Cerebellar nuclear complex (tissue), 1 donor: ENCODE measurements at places on chromosomes 11 and 22.

DNA sequence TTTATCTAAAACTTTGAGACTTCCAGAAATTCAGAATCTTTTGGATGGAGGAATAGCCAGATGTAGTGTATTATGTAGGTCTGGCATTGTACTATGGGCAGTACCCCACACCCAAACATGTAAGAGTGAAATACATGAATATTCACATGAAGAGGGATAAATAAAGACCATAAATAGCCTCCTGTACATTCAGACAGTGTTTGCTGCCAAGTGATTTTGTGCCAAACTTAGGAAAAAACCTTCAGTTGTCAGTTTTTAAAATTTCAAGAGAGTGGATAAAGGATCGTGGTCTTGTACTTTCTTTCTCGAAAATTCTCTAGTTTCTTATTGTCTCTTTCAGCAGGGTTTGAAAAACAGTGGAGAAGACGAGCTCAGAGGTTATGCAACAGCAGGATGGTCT lies 150.3 kb upstream of the LARGE1 start:
- no peak for DNase-seq

DNA sequence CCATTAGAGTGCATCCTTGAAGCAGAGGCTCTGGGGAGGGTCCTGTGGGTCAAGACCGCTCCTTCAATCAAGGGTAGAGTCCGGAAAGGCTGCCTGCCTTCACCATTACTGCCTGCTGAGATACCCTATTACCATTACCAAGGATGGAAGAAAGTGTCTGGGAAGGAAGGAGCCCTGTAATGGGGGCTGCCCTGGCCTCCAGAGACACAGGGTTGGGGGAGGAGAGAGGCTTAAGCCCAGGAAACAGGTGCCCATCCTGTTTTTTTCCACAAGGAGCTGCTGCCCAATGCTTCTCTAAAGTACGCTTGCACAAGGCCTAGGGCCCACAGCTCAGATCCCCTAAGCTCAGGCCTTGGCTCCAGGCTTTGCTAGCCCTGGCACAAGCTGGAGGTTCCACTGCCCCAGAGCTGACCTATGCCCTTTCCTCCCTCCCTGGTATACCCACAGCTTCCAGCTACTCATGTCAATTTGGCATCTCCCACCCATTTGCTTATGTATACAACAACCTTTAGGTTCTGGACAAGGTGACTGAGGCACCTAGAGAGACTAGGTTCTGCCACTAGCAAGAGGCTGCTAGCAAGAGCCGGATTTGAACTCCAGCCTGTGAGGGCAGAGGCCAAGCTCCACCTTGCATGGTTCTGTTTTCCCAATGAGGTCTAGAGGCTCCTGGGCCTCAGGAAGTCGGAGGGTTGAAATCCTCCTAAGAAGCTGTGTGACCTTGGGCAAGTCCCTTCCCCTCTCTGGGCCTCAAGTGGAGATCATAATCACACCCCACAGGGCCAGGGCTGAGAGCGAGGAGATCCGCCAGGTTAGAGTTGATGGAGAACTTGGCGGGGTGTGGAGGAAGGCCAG lies 1.5 kb upstream of the PLCB3 start:
- DNase-seq, result no peak

- DNase-seq, result no peak
Observed at GRCh38 chr11:74735365-74735928, 4.2 kb upstream of the CHRDL2 start.

DNA sequence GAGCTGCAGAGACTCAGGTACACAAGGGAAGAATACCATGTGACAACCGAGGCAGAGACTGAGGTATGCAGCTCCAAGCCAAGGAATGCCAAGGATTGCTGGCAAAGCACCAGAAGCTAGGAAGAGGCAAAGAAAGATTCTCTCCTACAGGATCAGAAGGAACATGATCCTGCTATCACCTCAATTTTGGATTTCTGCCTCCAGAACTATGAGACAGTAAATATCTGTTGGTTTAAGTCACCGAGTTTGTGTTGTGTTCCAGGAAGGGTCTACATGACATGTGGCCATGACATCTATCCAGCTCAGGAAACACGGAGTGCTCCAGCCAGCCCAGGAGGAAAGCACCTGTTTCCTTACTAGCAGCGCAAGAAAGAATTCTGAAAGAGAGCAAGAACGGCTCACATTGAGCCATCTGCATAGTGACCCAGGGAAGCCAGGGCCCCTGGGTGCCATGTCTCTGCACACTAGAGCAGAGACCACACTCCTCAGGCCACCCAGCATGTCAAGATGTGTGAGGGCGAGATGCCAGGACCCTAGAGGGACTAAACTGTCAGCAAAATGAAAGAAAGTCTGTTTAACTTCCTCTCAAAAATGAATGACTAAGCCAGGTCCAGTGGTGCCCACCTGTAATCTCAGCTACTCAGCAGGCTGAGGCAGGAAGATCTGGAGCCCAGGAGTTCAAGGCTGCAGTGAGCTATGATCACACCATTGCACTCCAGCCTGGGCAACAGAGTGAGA lies 35.6 kb upstream of the GALNT18 start:
- DNase-seq, result peak; percentile 30

- no peak for DNase-seq
Observed at GRCh38 chr22:23094695-23095681, 24.7 kb downstream of the GNAZ start.

GRCh38 chr22:29520851-29521250 lies 32.7 kb downstream of the THOC5 start:
- DNase-seq, result no peak

GRCh38 chr11:60367009-60367408 lies 11.3 kb upstream of the MS4A7 start:
- no peak for DNase-seq

GRCh38 chr11:69667619-69668604 lies 7.2 kb downstream of the LTO1 start:
- DNase-seq, result no peak

- peak; percentile 16 for DNase-seq
Observed at GRCh38 chr11:31240340-31240904, 129.1 kb downstream of the DCDC1 start.
